Midbrain (tissue), 1 donor: ENCODE measurements at places on chromosomes 1 and 21.
A peak's percentile ranks its signal among the peaks of the same experiment; 100 is the strongest.

GRCh38 chr1:66416295-66416694, 117.7 kb upstream of the SGIP1 start:
- no peak for DNase-seq

GRCh38 chr1:32393832-32394140, 455 bp downstream of the BSDC1 start:
- DNase-seq = no peak

DNA sequence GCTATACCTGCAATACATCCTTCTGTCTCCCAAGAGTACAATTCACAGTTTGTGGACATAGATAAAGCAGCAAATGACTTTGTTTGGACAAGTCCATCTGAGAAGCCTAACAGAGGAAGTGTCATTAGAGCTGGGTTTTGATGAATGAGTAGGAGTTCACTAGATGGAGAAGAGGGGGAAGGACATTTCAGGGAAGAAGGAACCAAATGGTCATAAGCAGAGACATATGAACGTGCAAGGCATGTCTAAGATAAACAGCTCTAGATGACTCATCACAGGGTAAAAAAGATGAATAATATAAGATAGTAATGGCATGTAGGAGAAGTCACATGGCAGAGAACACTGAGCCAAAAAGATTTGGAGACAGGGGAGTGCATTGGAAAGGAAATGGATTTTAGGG, 54.5 kb downstream of the HMGB4 start:
- DNase-seq = no peak

DNA sequence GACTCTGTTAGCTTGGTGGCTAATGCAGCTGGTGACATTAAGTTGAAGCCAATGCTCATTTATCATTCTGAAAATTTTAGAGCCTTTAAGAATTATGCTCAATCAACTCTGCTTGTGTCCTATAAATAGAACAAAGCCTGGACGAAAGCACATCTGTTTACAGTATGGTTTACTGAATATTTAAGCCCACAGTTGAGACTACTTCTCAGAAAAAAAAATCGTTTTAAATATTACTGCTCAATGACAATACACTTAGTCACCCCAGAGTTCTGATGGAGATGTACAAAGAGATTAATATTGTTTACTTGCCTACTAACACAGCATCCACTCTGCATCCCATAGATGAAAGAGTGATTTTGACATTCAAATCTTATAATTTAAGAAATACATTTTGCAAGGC, 79.6 kb downstream of the NEGR1 start:
- no peak for DNase-seq

GRCh38 chr1:226121587-226122400, 59.3 kb downstream of the H3-3A start:
- DNase-seq = peak; percentile 67

DNA sequence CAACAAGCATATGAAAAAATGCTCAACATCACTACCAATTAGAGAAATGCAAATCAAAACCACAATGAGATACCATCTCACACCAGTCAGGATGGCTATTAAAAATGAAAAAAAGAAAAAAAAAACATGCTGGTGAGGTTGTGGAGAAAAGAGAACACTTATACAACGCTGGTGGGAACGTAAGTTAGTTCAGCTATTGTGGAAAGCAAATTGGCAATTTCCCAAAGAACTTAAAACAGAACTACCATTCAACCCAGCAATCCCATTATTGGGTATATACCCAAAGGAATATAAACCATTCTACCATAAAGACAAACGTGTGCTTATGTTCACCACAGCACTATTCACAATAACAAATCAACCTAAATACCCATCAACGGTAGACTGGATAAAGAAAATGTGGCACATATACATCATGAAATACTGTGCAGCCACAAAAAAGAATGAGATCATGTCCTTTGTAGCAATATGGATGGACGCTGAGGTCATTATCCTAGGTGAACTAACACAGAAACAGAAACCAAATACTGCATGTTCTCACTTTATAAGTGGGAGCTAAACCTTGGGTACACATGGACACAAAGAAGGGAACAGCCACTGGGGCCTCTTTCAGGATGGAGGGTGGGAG, 49.5 kb downstream of the LYST start:
- DNase-seq = no peak

- no peak for DNase-seq
Measured at GRCh38 chr1:25128121-25128621, 104.1 kb downstream of the SYF2 start.

GRCh38 chr1:45880930-45881329, 77.5 kb downstream of the MAST2 start:
- no peak for DNase-seq

DNA sequence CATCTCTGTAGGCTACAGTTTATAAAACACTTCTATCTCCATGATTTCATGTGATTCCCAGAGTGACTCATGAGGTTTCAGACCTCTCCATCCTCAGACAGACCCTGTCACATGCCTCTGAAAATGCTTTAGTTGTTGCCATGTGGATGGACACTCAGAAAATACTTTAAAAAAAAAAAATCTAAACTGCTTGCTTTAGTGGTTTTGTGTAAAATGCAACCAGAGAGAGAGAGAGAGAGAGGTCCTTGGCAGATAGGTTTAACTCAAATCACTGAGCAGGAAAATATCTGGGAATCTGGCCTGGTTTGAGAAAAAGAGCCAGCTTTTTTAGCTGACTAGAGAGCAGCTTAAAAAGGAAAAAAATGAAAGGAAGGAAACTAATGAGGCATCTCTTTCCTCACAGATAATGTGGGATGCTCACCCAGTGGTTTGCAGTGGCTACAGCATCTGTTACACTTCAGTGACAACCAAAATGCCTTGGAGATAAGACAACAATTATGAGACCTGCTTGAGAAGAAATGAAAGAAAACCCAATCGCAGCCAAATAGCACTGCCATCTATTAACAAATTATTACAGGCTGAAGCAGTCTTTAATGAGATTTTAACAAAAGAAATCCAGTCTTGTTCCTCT, 54.6 kb upstream of the SYT14 start:
- peak; percentile 24 for DNase-seq

- no peak for DNase-seq
Measured at GRCh38 chr1:2463396-2463795, 12.7 kb upstream of the PLCH2 start.

DNA sequence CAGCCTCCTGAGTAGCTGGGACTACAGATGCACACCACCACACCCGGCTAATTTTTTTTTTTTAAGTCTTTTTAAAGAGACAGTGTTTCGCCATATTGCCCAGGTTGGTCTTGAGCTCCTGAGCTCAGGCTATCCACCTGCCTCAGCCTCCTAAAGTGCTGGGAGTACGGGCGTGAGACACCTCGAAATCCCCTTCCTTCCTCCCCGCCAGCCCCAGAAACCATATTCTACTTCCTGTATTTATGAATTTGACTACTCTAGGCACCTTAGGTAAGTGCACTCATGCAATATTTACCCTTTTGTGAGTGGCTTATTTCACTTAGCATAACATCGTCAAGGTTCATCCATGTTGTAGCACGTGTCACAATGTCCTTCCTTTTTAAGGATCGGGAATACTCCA, 6.9 kb upstream of the LRP8 start:
- DNase-seq = no peak

DNA sequence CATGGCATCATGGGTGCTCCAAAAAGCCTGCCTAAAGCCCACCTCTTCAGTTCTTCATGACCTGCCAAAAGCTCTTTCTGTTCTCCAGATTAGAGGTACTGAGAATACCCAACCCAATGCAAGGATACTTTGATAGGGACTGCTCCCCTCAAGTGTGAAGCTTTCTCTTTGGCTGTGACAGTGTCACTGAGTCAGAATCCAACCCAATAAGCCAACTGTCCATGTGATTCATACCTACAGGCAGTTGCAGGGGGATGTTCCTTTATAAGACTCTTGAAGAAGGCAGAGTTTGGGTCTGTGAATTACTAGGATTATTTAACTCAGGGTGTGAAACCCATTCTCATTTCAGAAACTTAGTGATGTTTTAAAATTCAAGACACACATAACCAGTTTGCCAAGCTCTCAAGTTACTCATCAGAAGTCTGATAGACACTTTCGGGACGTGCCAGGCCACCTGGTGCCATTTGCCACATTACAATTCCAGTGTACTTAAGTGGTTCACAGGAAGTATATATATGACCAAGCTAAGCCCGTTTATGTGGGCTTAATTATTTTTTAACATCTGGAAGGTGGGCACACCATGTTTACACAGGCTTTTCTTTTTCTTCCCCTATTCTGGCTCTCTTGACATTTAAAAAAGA, 265.8 kb downstream of the NFIA start:
- no peak for DNase-seq

GRCh38 chr1:170215072-170215885, 69.5 kb downstream of the NTMT2 start:
- DNase-seq = no peak

GRCh38 chr1:243441601-243442000, 185.8 kb downstream of the SDCCAG8 start:
- DNase-seq = no peak

DNA sequence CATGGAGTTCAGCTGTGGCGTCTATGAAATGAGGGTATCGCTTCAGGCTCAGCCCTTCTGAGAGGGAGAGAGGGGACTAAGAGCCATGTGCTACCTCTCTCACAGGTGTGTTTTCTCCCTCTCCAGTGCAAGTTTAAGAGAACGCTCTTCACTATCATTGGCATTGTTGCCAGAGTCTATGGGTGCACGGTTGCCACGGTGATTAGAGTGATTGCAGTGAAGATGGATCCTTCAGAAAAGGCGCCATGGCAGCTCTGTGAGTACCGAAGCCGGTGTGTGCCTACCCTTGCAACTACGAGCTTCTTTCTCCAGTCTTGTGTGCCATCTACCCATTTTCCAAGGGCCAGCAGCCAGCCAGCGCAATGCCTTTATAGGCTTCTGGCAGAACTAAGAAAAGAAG, 290.5 kb downstream of the OMA1 start:
- DNase-seq = no peak

GRCh38 chr1:173784997-173785396, 39.5 kb upstream of the DARS2 start:
- no peak for DNase-seq

DNA sequence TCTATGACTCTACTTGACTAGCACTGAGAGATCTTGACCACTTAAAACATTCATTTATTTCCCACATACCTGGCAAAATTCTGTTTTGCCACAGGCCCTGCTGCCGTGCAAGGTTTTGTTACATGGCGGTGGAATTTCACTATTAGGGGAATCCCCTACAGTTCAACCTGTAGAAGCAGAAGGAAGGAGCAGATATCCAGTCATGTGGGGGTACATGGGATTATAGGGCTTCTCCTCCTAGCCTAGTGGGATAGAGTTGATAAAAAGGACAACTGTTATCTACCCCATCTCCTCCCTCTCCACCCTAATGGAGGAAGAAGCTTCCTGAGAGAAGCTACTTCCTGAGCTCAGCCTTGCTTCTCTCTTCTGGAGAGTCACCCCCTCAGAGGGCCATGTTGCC, 17.7 kb upstream of the PROK1 start:
- no peak for DNase-seq

DNA sequence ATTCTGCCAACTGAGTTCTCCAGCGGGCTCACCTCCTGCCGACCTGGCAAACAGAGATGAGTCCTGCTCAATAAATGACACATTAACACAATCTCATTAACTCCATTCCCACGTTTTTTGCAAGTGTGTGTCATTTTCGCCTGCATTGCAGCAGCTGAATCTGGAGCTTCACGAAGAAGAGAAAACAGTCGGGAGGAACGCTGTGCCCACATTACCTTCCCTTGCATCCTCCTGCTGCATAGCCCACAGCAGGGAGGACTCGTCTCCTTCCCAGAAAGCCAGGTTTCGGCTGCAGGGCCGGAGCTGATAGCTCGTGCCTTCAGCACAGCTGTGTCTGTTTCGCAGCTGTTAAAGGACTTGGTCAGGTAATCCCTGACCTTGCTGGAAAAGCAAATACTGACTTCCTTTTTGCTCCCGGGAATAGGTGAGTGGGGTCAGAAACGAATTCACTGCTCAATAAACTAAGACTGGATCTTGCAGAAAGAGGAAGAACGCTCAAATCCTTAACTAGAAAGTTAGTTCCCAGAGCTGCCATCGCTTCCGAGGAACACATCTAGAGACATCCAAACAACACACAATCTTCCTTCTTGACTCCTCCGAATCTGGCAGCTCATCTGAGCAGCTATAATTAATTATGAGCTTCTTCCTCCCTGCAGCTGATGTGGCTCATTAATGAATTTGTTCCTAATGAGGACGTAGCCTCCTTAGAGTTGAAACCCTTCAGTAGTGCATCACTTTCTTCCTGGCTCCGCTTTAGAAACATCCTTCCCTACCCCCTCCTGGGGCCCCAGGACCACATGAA, 33.0 kb downstream of the KANK4 start:
- DNase-seq = no peak

DNA sequence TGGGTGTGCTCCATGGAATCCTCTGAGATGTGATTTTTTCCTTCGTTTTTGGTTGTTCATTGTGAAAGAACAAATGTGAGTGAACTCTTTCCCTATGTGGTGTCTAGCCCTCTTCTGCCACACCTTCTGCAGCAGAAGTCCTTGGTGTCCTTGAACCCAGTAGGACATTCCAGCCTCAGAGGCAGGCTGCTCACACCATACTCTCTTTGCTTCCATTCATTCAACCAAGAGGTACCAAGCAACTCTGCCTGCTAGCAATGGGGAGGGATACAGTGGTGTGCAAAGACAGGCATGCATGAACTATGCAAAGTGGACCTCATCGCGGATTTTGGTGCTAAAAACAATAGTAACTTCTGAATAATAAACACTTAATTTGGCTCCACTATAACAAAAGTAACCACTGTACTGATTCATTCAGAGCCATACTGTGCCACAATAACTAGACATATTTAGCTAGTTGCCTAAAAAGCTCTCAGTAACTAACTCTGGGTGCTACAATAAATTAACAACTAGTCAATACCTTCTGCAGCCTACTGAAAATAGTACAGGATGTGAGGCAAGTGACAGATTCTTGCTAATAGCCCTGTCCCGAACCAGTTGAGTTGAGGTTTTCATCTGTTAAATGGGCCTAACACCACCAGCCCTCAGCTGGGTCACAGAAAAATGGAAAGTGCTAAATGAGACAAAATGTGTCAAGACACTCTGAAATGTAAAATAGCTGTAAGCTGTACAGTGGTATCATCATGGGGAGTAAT, 155.4 kb downstream of the SLC45A1 start:
- no peak for DNase-seq

- DNase-seq = no peak
Measured at GRCh38 chr1:99636647-99637175, 9.2 kb upstream of the PALMD start.

- no peak for DNase-seq
Measured at GRCh38 chr1:223678841-223679240, 13.3 kb upstream of the CAPN8 start.

GRCh38 chr1:179202161-179202560, 27.3 kb downstream of the ABL2 start:
- no peak for DNase-seq

- DNase-seq = peak; percentile 39
Measured at GRCh38 chr1:157163273-157164127, 25.3 kb upstream of the ETV3 start.

GRCh38 chr1:156953571-156953970, 33.1 kb downstream of the LRRC71 start:
- no peak for DNase-seq

DNA sequence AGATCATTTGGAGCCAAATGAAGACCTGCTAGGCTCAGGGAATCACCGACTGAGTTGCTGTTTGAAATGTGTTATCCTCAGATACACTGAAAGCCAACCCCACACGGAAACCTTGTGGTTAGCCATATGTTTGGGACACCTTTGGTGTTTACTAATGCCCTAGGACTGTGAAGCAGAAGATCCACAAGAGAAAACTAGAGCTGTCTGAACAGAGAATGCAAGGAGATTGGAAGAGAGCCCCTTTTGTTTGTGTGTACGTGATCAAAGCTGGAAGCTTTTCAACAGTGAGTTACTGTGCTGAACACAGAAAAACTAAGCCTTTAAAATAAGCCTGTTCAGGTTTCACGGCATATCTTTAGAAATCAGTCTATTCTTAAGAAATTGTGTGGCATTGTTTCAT, 908.2 kb upstream of the ADGRL2 start:
- DNase-seq = no peak
